ENCODE measurements at places on chromosomes 3 and 15.

GRCh38 chr3:8506571-8507061 is 5.0 kb downstream of the LMCD1 start:
- no peak for DNase-seq

DNA sequence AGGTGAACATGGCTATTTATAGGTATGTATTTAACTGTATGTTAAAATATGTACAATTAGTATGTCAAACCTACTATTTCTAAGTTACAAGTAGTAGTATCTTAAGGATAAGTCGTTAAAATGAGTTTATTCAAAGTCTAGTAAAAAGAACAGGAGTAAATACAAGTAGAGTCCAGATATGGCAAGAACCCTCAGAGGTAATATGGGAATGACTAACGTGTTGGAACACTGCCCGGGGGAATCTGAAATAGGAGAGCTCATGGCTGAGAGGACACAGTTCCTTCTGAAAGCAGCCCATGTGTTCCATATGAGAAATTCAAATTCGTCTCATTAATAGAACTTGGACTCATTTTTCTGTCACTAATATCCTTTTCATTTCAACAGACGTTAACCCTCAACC is 158.8 kb downstream of the CLSTN2 start:
- no peak for DNase-seq

- DNase-seq = no peak
These were observed 58.3 kb downstream of the SMAD6 start for GRCh38 chr15:66760097-66760967.

DNA sequence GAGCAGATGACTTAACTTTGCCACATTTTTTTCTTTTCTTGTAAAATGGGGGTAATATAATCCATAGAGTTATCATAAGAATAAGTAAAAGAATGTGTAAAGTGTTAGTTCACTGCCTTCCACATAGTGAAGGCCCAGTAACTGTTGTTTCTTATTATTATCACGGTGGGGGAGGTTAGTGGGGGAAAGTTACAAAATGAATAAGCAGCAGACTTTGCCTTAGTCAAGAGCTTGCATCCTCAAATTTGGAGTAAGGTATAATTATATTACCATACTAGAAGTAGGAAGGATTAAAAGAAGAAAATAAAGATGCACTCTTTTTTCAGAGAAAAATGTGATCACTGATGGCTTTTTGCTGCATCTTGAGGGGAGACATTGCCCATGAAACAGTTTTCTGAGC is 247.6 kb downstream of the PTPRG start:
- no peak for DNase-seq

GRCh38 chr15:70473581-70474370 is 289.6 kb downstream of the UACA start:
- no peak for DNase-seq

DNA sequence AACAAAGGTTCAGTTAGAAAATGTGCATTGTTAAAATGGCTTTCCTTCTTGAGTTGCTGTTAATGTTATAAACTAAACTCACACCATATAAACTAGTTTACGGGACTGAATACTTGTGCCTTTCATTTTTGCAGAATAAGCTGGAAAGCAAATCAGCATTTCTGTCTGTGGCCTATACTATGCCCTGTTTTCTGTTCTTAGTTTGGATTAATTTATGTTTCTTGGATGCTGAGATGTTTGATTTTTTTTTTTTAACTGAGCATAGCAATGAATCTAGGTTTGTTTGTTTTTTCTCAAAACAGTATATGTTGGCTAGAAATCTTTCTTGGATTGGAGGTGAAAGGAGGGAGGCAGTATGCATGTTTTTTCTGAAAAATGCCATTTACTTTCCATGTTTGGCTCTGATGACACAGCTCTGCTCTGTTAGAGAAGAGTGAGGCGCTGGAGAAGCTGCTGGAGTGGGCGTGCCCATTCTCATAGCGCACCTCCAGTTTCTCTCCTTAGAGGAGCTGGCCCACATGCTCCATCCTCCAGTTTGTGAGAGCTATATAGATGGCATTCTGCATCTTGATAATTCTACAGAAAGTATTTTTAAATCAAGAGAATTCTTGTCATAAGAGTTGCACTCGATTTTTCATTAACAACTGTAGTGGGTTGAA is 423.6 kb upstream of the TPM1 start:
- no peak for DNase-seq

DNA sequence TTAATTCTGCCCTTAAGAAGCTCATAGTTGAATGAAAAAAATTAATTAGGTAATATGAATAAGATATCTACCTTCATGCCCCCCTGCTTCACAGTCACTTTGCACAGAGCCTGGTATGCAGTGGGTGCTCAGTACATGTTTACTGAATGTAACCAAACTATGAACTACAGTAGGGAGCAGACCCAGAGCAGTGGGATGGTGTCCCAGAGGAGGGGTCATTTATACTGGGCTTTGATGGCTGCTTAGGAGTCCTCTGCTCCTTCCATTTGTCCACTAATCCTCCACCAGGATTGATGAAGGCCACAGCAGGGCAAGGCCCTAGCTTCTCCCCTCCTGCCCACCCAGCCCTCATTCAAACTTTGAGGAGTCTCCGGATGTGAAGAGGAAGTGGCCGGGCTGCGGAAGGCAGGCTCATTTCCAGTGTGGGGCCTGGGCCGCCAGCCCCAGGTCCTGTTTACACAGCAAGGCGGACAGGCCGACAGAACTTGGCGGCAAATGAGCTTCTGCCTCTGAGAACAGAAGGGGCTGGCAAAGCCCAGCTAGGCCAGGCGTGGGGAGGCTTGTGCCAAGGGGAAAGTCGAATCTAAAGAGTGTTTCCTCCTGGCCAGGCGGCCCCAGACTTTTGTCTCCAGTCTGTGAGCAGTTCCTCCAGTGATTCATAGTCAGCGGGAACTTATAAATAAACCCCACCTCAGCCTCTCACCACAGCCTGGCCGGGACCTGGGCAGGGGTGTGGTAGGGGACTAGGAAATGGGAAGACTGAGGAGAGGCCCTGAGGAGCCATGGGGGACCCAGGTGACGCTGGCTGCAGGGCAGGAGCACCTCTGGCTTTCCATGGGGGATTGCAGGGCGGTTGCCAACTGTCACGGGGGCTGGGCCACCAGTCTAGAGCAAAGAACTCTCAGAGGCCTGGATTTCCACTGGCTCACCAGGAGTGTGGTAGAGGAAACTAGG is 51.6 kb upstream of the LCTL start:
- peak; percentile 88 for DNase-seq

DNA sequence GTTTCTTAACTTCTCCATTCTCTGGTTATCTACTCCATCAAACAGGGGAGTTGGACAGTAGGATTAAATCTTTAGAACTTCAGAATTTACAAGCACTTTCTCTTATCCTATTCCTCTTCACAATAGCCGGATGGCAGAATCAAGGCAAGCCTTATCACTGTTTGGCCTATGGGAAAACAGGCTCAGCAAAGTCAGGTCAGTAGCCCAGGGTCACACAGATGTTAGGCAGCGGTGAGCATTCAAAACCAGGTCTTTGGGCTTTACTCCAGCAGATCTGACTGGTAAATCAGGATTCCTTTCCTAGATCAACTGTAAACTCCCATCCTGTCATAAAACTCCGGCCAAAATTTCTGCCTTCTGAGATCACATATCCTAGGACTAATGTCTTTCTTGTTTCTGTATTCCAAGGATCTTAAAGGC is 258.4 kb downstream of the OPA1 start:
- DNase-seq = no peak

GRCh38 chr3:114649331-114649730 is 355.5 kb downstream of the TIGIT start:
- peak; percentile 26 for DNase-seq

DNA sequence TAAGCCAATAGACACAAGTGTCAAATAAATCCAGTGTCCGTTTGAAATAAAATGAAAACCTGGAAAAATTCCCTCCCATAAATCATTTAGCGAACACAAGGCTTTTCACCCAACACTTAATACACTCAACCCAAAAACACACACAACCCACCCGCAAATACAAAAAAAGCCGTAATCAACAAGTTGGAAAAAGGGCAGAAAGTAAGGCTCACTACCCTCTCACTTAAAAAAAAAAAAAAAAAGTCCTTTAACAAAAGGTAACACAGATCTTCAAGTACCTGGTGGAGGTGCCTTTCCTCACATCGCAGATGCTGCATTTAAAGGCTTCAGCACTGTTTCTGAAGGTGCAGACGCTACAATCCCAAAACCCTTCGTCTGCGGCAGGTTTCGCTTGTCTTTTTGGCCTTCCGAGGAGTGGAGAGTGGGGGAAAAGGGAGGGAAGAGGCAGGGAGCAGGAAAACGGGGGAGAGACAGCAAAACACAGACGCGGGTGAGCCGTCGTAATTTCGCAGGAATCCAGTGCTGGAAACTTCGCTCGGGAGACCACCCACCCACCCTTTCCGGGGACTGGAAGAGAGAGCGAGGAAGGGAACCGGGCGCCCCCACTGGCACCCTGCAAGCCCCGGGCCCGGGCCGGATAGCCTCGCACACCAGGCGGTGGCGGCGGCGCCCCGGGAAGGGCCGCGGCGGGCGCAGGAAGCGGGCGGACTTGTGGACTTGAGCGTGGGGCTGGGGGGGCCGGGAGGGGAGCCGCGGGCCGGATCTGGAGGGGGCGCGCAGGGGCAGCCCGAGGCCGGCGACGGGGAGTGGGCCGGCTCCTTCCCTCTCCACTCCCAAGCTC is 401.8 kb downstream of the SHQ1 start:
- peak; percentile 57 for DNase-seq

GRCh38 chr3:59872128-59872527 is 822.3 kb upstream of the CFAP20DC start:
- DNase-seq = no peak

All from mesenchymal stem cell (in vitro differentiated cells and primary cell).